ENCODE measurements at places on chromosomes 5 and 9.

DNA sequence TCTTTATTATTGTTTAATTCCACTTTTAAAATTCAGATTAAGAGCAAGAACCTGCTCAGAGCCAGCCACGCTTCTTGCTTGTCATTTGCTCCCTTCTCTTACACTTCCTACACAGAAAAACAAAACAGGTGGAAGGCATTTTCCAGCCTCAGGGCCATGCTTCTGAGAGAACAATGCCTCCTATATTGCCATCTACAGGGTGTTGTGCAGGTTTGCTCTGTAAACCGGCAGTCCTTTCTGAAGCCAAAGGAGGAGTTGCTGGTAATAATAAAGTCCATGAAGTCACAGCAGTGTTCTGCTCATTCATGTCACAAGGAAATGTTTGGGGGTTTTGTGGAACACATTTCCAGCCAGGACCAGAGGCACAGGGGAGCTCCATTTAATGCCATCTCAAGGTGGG lies 16.1 kb upstream of the PRLR start:
- no peak for DNase-seq

DNA sequence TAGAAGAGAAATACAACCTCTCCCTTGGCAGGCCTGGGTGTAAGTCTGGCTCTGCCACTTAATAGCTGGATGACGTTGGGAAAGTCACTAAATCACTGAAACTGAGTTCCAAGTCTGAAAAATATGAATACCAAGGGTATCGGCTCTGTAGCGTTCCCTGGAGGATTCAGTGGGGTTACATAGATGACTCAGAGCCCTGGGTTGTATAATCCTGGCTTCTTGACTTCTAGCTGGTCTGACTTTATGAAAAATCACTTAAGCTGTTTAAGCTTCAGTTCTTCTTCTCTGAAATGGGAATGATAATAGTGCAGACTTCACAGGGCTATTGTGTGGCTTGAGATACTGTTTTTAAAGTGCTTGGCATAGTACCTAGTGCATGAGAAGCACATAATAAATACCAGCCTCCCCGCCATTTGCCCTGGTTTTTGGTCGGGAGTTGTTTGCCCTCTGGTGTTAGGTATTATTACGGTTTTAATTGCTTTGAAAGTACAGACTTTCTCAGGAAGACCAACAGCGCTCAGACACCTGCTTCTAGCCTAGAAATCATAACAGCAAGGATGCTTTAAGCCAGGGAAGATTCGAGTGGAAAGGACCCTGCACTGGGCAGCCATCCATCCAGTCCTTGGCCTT lies 43.0 kb downstream of the CYFIP2 start:
- DNase-seq = no peak

DNA sequence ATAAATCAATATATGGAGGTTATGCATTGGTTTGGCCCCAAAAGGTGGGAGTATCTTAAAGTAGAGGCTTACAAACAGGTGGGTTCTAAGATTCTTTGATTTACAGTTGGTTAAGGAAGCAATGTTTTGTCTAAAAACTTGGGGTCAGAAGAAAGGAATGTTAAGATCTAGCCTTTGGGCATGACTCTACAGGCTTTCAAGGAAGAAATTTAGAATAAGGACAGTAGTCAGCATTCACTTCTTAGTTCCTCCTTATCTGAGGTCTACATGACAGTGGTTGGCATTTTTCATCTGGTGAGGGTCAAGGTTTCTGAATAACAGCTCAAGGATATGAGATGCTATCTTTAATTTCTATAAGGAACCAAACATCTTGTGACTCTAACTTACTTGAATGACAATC lies 122.8 kb downstream of the CAMK4 start:
- DNase-seq = no peak

DNA sequence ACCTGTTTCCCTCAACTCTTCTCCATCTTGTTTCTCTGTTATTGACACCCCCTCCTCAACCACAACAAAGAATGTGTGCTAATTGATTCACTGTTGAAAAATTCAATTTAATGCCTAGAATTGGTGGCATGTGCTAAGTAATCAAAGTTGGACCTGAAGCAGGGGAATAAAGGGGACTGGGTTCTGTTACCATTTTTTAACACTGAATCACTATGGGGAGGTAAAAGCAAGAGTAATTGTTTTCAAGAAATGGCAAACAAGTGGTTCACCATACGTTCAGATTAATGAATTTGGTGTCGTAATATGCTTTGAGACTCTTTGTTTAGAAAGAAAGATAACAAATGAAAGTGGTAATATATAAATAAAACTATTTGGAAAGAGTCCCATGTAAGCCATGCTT lies 17.0 kb upstream of the SSBP2 start:
- no peak for DNase-seq

DNA sequence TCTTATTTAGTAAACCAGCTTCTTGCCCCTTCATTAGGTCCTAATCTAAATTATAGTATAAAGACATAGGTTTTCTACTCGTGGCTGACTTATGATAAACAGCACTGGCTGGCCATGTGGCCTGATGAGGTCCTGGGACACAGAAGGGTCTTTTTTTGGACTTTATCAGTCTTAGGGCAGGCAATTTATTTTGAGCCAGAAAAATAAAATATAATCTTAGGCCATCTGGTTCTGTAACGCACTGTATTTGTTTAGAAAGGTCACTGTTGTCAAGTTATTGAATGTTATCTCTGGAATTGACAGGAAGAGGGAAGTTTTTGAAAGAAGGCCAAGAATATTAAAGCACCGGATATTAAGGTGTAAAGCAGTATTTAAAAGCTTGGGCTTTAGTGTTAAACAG lies 53.9 kb downstream of the RFX3 start:
- DNase-seq = no peak
